ENCODE measurements at places on chromosomes 2 and 18.

GRCh38 chr2:33406622-33407021 lies 69.8 kb upstream of the RASGRP3 start:
- DNase-seq, result no peak

- DNase-seq, result no peak
These were observed 114.5 kb upstream of the STPG4 start for GRCh38 chr2:47269316-47270232.

DNA sequence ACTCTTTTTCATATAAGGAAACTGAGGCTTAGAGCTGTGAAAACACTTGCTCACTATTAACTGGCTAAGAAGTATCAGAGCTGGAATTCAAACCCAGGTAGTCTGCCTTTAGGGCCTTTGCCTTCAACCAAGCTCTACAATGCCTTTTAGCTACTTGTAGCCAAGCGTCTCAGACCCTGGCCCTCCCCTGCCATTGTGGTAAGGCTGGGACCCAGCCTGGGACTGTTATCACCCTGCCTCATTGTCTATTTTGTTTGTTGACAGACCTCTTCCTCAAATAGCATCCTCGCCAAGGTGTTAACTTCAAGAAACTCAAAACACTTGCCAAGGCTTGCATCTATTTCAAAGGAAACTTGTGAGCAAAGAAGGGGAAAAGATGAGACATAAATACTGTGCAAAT lies 76.7 kb upstream of the CD28 start:
- DNase-seq, result no peak

GRCh38 chr18:31401156-31402025 lies 24.8 kb downstream of the DSG4 start:
- no peak for DNase-seq

DNA sequence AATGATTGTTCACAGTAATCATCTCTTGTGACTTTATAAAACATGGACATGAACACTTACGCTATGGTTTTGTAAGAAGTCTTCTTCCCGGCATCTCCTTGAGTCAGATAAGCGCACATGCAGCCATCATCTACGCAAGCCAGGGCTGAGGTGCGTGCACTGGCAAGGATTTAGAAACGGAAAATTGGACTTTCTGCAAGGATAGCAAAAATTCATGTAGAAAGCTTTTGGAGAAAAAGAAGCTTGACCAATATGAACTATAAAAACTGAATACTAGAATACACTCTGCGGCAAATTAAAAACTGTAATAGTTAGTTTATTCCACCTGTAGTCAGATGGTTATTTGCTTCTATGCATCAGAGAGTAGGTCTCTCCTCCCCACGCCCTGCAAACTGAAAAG lies 6.3 kb downstream of the NMS start:
- DNase-seq, result no peak

- DNase-seq, result no peak
These were observed 138.6 kb downstream of the DTNA start for GRCh38 chr18:34848695-34849094.

DNA sequence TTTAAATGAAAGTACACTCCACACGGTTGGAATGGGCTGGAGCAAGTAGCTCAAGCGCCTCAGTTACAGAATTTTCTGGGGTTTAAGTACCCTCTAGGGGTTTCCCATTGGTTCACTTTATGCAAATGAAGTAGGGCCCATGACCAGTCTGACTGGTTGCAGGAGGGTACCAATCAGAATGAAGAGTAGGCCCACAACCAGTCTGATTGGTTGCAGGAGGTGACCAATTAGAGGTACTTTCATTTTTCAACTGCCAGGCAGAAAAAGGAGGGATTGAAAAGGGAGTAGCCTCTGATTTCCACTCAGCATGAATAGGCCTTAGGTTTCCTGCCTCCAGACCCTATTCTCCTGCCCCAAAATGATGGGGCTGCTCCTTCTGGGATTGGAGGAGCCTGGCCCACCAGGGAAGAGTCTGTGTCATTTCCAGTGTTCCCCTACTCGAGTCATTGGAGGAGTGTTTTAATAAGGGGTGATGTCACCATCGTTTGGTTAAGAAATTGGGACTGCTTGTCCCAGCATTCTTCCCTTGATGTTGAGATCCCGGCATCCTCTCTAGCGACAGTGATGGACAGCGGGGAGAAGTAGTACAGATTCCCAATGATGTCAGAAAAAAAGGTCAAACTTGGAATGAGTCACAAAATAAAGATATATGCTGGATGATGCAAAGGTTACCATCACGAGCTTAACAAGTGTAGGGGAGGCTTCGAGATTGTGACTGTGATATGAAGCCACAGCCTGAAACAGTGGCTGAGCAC lies 210.4 kb downstream of the SH3BP4 start:
- no peak for DNase-seq

DNA sequence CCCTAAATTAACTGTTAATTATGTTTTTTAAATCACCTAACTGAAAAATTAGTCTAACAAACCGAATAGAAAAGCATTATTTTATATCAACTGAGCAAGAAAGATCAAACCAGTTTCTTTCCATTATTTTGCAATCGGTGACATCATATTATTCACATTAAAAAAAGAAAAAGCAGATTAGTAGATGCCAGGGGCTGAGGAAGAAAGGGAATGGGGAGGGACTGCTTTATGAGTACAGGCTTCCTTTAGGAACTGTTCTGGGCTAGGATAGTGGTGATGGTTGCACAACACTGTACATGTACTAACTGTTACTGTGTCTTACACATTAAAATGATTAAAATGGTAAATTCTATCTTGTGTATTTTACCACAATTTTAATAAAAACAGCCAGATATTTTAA lies 59.3 kb downstream of the COBLL1 start:
- no peak for DNase-seq

GRCh38 chr2:27855476-27855875 lies 34.7 kb downstream of the RBKS start:
- DNase-seq, result no peak

- DNase-seq, result no peak
These were observed 220.2 kb downstream of the HNMT start for GRCh38 chr2:138184428-138184827.

- DNase-seq, result no peak
These were observed 26.1 kb upstream of the ST3GAL5 start for GRCh38 chr2:85914922-85915321.

- DNase-seq, result no peak
These were observed 105.4 kb downstream of the ACOXL start for GRCh38 chr2:110837446-110838409.

GRCh38 chr2:242035858-242036652 lies 166.5 kb downstream of the RTP5 start:
- no peak for DNase-seq

DNA sequence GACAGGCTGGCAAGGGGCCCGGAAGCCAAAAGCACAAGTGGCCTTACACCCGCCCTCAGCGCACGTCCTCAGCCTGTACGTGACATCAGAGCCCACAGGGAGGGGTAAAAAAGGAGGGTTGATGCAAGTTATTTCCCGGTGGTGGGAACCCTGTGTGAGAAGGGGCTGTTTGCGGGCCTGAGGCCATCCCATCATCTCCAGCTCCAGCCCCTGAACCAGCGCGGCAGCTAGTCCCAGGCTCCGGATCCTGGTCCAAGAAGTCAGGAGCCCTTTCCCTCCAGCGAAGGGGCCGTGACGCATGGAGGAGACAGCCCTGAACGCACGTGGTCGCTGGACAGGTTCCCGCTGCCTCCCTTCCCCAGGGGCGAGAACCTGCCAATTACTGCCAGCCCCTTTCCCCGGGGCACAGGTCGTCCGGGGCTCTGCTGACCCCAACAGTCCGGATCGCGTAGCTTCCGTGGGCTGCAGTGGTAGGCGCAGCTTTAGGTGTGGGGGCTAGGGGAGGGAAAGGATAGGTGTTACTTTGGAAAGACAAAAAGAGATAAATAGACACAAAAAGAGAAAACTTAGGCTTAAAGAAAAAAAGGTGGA lies 1.3 kb upstream of the LRP2 start:
- DNase-seq, result no peak

DNA sequence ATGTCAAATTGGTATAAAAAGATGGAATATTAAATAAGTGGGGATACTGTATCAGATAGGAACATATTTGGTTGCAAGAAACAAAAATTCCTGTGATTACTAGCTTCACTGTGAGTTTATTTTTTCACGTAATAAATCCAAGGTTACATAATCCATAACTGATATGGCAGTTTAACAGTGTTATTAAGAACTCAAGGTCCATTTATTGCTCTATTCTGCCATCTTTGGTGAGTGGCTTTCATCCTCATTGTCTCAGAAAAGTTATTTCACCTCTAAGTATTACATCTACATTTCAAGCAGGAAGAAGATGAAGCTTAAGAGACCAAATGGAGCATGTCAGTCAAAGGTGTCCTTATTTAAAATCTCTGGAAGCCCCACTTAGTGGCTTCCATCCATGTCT lies 37.2 kb downstream of the YIPF4 start:
- DNase-seq, result no peak

DNA sequence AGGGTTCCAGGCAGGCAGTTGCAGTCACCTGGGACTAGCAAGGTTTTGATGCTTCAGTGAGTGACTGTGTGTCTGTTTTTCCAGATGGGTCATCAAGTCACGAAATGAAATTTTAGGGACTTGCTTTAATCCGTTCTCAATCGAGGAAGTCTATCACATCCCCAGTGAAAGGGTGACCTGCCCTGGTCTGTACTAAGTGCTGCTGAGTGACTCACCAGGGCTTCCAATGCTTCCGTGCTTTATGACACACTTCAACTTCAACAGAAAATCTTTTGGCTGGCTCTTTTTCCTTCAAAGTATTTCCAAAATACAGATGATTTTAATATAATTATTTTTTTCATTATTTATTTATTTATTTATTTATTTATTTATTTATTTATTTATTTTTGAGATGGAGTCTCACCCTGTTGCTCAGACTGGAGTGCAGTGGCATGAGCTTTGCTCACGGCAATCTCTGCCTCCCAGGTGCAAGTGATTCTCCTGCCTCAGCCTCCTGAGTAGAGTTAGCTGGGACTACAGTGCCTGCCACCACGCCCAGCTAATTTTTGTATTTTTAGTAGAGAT lies 18.4 kb downstream of the TFCP2L1 start:
- DNase-seq, result no peak

DNA sequence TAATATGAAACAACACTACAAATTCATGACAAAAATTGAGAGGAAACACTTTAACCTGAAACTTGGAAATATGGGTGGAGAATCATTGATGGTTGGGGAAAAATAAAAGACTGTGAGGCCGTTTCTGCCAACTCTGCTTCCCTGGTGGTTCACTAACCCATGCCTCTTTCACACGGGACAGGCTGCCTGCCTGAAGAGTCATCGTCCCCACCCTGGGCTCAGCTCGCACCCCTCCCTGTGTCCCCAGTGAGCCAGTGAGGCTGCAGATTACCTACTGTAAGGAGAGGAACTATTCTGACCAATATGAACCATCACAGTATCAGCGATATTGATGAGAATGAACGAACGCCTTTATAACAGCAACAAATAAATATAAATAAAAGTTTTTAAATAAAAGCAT lies 357.8 kb upstream of the CDH20 start:
- no peak for DNase-seq

GRCh38 chr2:192190474-192190873 lies 4.3 kb downstream of the TMEFF2 start:
- DNase-seq, result no peak

DNA sequence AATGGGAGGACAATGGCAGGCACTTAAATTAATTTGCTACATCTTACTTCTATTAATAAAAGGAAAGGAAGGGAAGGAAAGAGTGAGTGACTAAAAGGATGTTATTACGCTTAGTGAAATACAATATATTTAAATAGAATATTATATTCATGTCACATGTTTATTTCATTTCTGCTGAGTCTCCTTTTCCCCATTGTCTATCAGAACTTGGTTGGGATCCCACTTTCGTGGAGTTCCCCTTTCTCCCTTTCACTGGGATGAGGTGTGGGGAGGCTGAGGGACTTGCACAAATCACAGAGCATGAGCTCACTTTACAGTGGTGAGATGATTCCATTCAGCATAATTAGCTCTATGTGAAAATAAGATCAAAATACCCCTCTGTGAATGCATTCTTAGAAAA lies 730.6 kb downstream of the TSN start:
- DNase-seq, result no peak

- no peak for DNase-seq
These were observed 271.4 kb downstream of the TCF4 start for GRCh38 chr18:55316486-55317184.

DNA sequence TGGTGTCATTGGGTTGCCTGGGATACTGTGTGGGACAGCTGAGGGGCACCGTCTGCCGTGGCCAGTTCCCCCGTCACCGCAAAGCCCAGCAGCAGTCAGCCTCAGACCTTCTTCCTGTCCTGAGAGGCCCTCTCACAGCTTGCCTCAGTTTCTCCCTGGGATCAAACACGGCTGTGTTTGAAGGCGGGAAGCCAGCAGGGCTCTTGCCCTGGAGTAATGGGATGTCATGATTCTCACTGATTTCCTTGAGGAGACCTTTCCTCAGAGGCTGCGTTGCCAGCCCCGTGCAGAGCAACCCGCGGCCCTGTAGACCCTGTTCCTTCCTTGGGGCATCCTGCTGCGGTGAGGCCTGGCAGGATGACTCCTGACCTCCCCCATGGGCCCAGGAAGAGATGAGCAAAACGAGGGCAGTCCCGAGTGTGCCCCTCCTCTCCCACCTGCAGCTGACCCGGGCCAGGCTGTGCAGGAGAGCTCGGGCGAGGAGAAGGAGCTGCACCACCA lies 13.9 kb upstream of the NFATC1 start:
- no peak for DNase-seq

GRCh38 chr2:31060397-31060796 lies 77.8 kb downstream of the GALNT14 start:
- DNase-seq, result no peak

- no peak for DNase-seq
These were observed 8.9 kb downstream of the ARHGEF4 start for GRCh38 chr2:130845505-130846085.

DNA sequence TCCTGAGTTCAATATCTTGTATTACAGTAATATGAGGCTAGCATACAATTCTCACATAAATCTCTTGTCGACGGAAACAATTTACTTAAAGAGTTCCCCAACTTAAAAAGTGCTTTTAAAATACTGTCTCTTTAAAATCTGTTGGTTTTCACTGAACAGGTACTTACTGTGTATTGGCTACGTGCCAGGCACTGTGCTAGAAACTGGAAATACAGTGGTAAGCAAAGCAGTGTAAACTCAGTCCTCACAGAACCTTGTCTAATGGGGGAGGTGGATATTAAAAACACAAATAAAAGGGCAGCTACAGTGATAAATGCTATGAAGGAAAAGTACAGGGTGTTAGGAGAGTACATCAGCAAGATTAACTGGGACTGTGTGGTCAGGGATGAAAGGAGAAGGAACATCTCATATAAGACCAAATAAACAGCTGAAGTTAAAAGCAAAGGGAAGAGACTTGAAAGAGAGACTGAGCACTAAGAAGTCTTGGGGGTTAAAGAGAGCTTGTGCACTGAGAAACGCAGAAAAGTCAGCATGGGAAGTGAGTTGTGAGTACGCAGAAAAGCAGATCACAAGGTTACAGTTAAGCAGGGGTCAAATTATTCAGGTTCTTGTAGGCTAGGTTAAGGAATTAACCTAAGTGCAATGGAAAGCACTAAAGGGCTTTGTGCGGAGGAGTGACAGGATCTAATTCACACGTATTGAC lies 52.5 kb downstream of the USP40 start:
- DNase-seq, result no peak
